C1 segment of cervical spinal cord (tissue), 14 donors: ENCODE measurements at places on chromosomes 5 and 9.

DNA sequence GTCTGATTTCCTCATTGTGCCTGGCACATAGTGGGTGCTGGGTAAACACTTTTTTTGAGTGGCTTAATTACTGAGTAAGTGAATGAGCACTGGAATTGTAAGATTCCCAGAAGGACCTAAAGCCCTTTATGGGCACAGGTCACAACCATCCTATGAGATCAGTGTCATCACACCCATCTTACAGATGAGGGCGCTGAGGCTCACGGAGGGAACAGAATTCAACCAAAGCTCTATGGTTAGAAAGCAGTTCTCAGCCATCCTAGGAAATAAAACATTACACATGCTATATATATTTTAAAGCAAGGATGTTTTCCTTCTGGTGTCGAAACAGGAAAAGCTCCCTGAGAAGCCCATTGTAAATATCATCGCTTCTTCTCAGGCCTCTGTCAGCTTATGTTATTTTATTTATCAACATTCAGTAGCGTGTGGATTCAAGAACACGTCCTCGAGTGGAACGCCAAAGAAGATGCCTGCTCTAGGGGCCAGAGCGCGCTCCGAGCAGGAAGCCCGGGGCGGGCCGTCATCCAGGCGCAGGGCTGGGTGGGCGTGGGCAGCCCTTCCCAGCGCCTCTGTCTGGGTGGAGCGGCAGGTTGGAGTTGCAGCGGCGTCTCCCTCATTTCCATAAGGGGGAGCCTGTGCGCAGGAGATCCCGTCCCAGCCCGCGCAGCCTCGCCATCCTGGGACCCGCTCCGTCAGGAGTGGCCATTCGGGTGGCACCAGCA lies 155.8 kb upstream of the SMIM23 start:
- no peak for DNase-seq

GRCh38 chr5:93572608-93573353 lies 8.2 kb downstream of the NR2F1-AS1 start:
- no peak for DNase-seq

- no peak for DNase-seq
These were observed 597.0 kb downstream of the CHSY3 start for GRCh38 chr5:130501151-130501865.

DNA sequence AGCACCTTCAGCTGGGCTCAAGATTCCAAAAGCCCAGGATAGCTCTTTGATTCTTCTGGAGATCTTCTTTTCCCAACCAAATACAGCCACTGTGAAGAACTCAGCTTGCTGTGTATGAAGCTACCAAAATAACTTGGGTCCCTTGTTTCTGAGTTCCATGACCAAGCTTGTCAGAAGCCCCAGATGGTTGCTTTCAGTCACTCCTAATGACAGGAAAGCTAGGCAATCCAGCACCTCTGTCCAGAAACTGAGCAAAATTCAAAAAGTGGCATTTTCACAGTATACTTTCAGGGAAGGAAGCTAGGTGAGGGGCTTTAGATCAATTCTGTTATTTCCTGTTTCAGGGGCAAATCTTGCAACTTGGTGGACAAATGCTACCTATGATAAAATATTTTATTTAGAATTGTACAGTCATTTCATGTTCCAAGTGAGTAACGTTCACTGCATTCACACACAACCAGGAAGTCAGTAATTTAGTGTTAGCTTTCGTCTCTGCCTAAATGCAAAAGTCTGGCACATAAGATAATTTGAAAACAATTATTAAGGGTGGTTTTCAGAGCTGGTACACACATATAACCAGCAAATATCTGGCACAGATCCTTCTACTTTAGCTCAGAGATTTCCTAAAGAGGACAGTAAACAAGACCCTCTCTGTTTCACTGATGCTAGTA lies 330.1 kb downstream of the GLIS3 start:
- DNase-seq, result no peak

- peak; percentile 26 for DNase-seq
These were observed 633.0 kb downstream of the LRRC70 start for GRCh38 chr5:63211448-63212132.

- DNase-seq, result no peak
These were observed 15.6 kb upstream of the CKS2 start for GRCh38 chr9:89295400-89295799.

DNA sequence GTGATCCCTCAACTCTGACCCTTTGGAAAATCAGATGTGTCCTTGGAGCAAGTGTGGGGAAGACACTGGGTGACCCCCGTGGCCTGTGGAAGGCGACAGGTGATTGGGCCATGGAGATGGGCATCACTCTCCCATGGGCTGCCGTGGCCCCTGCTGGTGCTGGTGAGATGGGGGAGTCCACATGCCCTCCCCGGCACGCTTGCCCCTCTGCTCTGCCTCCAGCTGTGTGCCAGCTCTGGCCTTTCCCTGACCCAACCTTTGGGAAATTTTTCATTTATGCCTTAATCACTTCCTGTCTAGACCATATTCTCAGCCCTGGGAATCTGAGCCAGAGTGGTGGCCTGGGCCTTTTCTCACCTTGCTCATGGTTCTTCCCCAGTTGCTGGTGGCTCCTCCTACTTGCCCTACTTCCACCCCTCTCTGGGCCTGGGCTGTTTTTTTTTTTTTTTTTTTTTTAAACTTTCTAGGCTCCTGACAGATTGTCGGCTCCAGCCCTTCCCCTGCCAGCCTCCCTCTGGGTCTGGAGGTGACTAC lies 56.6 kb downstream of the RGS3 start:
- DNase-seq, result no peak

GRCh38 chr5:81080809-81081460 lies 120.8 kb downstream of the RASGRF2 start:
- no peak for DNase-seq

- peak; percentile 86 for DNase-seq
These were observed 34.3 kb downstream of the GPR107 start for GRCh38 chr9:130088051-130088450.

- no peak for DNase-seq
These were observed 60.1 kb downstream of the ZDHHC21 start for GRCh38 chr9:14633148-14633547.

GRCh38 chr5:39469176-39469575 lies 44.4 kb upstream of the DAB2 start:
- no peak for DNase-seq

GRCh38 chr5:175652741-175653663 lies 4.9 kb upstream of the HRH2 start:
- DNase-seq, result no peak

DNA sequence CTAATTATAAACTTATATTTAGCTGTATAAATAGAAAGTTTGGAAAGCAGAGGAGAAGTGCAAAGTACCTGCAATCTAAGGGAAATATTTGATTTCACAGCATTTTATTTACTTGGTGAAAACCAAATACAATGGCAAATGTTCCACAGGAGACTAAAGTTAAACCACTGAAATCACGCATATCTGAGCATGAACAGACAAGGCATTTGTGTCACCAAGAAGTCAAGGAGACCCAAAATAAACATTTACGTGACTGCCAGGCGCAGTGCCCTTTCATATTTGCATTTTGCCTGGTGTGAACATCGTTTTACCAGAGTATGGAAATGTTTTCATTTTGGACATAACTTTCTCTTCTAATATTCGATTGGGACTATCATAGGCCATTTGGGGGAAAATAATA lies 20.6 kb downstream of the UGCG start:
- DNase-seq, result no peak

GRCh38 chr9:120542701-120543490 lies 37.1 kb downstream of the CDK5RAP2 start:
- DNase-seq, result no peak
